HTR-8/SVneo (cell line): ENCODE measurements at places on chromosomes 4 and X.

DNA sequence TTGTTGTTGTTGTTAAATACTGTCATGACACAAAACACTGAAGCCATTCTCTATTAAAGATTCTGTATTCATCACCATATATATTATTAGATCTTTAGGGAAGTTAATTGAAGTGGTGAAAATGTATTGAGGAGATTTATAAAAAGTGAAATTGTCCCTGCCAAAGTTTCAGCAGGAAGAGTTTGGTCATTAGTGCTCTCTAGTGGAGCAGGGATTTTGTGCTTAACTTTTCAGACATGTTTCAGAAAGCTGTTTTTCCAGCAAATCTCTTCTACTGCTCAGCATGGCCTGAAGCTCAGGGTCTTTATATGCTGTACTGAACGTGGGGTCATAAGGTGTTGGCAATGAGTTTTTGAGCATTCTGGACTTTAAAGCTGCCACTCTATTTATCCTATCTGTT lies 36.7 kb upstream of the CXXC4 start:
- no peak for DNase-seq

DNA sequence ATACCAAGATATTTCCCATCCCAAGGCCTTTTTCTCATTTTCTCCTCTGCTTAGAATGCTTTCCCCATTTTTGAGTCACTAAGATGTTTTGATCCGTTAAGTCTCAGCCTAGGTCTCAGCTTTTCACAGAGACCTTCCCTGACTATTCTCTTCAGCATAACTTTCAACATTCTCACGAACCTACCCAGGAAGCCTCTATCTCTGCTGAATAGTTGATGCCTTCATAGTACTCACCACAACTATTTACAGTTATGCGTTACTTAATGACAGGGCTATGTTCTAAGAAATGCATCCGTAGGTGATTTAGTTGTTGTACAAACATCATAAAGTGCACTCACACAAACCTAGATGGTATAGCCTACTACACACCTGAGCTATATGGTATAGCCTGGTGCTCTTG lies 64.5 kb downstream of the ARL9 start:
- no peak for DNase-seq

DNA sequence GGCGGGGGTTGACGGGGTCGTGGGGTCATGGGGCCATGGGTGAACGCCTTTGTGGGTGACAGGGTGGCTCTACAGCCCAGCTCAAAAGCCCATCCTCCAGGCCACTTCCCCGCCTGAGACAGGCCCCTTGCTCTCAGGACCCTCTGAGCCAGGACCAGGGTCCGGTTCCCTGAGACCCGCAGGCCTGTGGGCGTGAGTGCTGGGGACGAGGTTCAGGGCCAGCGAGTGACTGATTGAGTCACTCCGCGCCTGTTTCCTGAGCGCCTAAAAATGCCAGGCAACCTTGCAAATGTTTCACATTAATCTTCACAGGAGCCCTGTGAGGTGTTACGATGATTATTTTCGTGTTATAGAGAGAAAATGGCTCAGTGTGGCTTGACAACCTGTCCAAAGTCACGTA lies 97.8 kb downstream of the ZNF674 start:
- peak; percentile 1 for DNase-seq

DNA sequence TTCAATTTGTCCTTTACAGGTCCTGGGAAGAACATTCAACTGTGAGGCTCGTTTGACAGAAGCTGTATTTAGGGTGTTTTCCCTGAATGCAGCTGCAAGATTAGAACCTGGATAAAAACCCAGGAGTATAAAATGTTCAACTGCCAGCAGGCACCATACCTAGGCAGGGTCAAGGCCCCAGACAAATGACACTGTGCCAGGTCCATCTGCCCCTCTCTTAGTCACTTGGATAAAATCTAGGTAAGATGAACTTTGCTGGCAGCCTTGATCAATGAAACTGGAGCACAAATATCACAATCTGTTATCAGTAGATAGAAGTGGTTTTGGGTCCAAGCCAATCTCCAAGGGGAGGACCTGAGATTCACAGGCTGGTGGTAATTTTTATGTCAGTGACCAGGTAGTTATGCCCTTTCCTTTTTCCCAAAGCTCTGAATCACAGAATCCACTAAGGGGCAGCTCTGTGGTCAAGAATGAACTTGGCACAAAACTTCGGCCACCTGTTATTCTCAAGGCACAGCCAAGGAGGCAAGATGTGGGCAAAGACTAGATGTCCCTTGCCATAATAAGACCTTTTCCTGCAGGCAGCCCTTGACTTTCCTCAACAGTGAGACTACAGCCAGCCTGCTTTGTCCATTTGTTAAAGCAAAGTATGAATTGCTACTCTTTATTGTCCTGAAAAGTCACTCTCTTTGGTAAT lies 501.0 kb downstream of the PPARGC1A start:
- DNase-seq = no peak

GRCh38 chr4:118931786-118932185 lies 43.1 kb downstream of the SYNPO2 start:
- DNase-seq = no peak

DNA sequence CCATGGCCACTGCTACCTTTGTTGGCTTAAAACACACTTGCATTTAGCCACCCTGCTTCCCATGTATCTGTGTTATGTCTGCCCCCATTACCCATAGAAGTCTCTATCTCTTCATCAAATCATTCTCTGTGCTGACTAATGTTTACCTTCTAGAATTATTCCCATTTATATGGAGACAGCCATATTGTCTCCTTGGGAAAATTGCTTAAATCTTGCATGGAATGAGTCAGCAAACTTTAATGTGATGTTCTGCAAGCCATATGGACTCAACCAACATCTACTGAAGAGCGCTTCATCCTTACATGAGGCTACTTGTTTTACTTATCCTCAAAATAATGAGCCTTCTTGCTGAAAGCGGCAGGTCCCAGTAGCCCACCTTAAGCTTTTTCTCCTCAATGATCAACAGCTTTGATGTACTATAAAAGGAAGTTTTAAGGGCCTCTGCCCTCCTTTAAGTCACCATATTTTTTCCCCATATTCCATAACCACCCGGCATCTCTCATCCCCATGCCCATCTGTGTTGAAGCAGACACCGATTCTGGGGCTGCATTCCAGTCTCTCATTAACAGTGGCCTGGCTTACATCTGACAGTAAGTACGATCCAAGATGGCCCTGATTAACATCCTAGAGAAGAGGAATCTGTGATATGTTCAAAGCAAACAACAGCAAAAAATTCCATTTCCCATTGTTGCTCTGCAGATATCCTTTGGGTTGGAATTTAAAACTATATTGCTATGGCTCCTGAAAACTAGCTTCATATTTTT lies 130.4 kb downstream of the ARHGAP6 start:
- DNase-seq = no peak

GRCh38 chr4:48095441-48095840 lies 38.6 kb downstream of the TXK start:
- no peak for DNase-seq

GRCh38 chrX:54950730-54951375 lies 30.2 kb downstream of the TRO start:
- no peak for DNase-seq

DNA sequence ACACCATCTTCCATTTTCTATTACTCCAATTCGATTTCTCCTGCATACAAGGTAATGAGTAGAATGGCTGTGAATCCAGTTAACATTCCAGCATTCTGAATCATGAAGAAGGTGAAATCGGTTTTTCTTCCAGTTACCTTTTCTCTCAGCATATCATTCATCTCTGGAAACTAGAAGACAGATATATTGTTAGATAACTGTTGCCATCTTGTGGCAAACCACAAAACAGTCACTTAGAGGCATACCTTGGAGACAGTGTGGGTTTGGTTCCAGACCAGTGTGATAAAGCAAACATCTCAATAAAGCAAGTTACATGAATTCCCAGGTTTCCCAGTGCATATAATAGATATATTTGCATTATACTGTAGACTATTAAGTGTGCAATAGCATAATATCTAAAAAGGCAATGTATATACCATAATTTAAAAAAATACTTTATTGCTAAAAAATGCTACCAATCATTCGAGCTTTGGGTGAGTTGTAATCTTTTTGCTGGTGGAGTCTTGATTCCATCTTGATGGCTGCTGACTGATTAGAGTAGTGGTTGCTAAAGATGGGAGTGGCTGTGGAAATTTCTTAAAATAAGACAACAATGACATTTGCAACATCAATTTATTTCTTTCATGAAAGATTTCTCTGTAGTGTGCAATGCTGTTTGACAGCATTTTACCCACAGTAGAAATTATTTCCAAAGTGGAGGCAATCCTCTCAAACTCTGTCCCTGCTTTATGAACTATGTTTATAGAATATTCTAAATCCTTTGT lies 82.1 kb downstream of the SLC39A8 start:
- DNase-seq = peak; percentile 22

DNA sequence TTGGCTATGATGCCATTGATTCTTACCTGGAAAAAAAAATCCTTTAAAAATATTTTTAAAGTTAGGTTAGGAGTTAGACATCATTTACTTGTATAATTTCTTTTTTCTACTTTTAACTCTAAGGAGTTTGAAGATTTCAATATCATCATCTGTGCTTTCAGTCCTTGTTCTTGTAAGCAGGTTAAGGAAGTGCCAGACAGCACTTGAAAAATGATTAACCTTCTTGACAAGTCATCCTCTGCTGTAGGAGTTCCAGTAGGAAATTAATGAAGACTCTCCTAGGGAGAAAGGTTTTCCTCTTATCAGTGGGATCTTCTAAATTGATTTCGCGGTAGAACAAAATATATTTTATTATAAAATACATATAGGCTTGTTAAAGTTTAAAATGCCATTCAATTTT lies 29.1 kb upstream of the ANAPC4 start:
- no peak for DNase-seq

- peak; percentile 3 for DNase-seq
Observed at GRCh38 chr4:134747108-134747805, 545.7 kb upstream of the PABPC4L start.

GRCh38 chr4:10100734-10101216 lies 15.8 kb downstream of the WDR1 start:
- DNase-seq = no peak

GRCh38 chr4:174461466-174462106 lies 60.7 kb downstream of the HPGD start:
- no peak for DNase-seq
